Skin of body (tissue), 3 donors: ENCODE measurements at places on chromosomes 16 and 17.
A peak's percentile ranks its signal among the peaks of the same experiment; 100 is the strongest.

- peak; percentile 33 for DNase-seq
These were observed 70.3 kb downstream of the YPEL2 start for GRCh38 chr17:59401725-59402124.

GRCh38 chr17:50831471-50831928 is 3.9 kb upstream of the WFIKKN2 start:
- DNase-seq = no peak

GRCh38 chr17:73748508-73748907 is 104.3 kb upstream of the SDK2 start:
- no peak for DNase-seq

DNA sequence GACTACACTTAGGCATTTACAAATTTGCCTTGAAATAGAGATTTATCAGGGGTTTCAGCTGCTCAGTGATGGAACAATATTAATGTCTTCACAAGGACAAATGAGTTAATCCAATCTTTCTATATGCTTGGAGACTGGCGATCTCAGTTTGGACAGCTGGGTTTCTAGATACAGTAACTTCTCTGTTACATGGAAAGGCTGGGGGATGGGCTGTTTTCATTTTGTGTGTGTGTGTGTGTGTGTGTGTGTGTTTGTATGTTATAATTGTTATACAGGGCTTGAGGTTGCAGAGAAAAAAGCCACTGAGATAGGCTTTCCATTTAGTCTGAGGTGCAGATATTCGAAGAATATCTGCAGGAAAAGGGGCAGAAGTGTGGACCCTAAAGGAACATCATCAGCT is 359.3 kb upstream of the SALL1 start:
- DNase-seq = no peak

GRCh38 chr17:9644910-9645751 is at the start of gene USP43:
TSS of gene USP43 (plus strand) at chr17:9645517. CDS start at chr17:9645633, 116 bp downstream.
- no peak for DNase-seq
